ENCODE measurements at places on chromosomes 5 and 9.

DNA sequence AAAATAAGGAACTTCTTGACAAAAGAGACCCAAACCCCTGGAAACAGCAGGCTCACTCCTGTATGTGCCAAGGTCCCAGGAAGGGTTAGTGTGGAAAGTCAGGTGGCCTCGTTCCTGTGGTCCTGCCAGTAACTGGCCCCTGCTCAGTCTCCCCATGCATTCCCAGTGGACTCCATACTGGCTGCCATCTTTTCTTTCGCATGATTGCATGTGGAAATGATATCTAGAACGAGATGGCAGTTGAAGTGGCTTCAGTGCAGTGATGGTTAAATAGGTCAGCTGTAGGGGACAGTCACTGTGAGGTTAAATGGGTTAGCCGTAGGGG lies 30.4 kb downstream of the AHRR start:
- DNase-seq, result no peak

DNA sequence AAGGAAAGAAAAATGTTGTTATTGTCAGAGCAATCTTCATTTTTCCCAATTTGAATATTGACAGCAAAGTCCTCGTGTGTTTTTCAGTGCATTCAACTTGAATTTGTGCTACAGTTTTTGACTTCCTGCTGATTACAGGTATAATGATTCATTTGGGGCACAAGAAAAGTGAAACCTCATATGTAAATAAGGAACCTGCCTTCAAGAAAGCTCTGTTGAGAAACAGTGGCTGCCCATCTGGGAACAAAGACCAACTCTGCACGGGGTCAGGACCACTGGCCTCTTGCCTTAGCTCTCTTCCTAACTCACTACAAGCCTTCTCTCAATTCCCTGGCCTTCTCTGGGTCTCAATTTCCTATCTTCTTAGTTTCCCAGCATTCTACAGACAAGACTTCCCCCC lies 21.0 kb downstream of the TIMD4 start:
- no peak for DNase-seq

DNA sequence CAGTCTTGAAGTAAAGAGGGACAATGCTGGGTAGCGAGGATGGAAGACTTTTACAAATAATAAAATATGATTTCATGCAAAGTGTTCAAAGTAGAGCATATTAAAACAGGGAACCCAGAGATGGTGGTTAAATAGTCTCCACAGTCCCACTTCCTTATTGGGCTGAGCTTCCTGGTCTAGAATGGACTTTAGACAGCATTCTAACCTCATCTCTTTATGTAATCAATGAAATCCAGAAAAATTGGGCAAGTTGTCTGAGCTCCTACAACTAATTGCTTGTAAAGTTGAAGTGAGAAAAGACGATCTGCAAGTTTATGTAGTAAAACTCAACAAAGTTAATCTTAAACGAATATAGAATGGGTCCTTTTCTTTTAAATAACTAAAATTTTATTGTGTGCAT lies 328.9 kb downstream of the PJA2 start:
- DNase-seq, result no peak

GRCh38 chr5:173718469-173718868 lies 102.0 kb upstream of the BOD1 start:
- DNase-seq, result no peak

GRCh38 chr9:127396808-127397645 lies at the start of gene SLC2A8:
SLC2A8 (plus strand) TSS chr9:127397169; CDS start chr9:127397231, 62 bp downstream.
- DNase-seq, result peak; percentile 99

DNA sequence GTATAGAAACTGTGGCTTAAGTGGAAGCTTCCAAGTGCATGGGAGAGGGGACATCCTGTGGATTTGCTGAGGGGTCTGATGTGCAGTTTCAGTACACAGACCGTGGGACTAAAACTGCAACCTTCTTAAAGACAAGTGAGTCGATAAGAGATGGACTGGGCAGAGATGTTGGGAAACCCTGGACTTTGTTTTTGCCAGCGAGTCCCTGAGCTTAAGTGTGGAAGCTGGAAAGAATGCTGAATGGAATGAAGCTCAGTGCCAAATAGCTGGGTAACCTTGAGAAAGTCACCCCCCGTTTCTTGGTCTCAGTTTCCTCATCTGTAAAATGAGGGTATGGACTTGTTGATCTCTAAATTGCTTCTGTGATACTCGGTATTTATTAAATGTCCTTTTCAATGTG lies 37.3 kb upstream of the KLF9 start:
- DNase-seq, result no peak

GRCh38 chr5:1075555-1075881 lies 36.3 kb downstream of the SLC12A7 start:
- DNase-seq, result no peak

DNA sequence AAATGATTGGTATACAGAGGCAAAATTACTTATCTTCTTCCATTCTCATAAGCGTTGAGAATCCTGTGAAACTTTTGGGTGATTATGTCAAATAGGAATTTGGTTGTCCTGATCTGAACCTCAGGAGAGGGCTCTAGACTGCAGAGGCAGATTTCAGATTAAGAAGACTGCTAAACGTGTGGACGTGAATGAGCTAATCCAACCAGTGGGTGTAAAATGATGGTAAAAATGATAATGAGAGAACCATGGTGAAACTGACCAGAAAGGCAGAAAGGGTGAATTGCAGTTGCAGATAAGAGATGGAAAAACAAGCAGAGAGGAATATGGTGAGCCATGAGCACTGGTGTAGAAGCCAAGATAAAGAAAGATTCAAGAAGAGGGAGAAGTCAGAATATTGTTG lies 1200.2 kb upstream of the CDH6 start:
- no peak for DNase-seq

DNA sequence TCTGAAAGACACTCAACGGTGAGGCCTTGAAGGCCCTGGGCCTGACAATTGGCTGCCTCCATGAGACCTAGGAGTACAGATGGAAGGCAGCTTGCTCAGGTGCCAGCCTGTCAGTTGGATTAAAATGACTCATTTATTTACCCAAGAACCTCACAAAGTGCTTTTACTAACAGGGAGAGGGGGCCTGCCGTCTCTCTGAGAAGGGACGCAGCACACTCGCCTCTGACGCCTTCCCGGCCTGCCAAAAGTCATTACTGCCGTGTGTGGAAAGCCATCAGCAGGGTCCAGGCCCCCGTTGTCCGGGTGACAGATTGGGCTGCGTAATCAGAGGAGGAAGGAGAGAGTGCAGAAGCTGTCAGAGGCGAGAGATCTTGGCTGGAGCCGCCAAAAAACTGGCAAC lies 32.4 kb downstream of the DDX31 start:
- DNase-seq, result no peak

DNA sequence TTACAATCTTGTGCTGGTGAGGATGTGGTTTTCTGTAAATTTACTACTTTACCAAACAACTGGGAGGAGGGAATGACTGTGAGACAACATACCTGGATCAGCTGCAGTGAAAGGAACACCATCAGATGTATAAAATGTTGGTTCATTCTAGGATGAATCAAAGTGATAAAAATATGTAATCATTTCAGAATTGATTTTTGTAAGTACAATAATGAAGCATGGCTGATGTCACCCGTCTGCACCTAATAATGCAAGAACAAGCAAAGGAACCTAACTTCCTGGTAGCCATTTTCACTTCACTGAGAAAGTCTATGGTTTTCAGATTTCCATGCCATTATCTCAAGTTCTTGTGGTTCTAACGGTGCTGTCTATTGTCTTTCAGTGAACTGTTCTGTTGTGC lies 18.7 kb upstream of the C5orf34 start:
- no peak for DNase-seq

DNA sequence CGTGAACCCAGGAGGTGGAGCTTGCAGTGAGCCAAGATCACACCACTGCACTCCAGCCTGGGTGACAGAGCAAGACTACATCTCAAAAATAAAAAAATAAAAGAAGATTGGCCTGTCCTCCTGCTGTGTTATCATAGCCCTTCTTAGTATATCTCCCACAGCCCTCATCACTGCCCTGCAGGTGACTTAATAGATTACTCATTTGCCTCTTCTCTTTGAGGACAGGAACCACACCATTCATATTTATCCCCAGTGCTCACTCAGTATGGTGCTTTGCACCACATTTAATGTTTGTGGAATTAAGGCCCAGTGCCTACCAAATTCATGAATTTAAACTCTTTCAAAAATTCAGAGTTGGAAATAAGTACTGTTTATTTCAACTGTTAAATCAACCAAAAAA lies 10.3 kb downstream of the IDNK start:
- no peak for DNase-seq

DNA sequence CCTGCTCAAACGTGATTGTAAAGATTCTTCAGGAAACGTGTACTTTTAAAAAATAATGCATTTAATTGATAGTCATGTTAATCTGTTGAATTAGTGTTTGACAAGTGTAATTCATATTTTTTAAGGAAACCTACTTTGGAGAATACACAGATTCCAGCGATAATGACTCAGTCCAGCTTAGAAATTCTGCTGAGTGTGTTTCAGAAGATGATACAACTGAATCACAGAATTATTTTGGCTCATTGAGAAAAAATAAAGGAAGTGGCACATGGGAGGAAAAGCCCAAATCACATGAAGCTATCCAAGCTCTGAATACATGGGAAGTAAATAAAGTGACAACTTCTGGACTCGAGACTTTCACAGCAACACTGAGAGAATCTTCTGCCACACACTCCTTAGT lies 37.8 kb downstream of the ICE1 start:
- no peak for DNase-seq

GRCh38 chr5:117681431-117682254 lies 1107.0 kb upstream of the SEMA6A start:
- no peak for DNase-seq

DNA sequence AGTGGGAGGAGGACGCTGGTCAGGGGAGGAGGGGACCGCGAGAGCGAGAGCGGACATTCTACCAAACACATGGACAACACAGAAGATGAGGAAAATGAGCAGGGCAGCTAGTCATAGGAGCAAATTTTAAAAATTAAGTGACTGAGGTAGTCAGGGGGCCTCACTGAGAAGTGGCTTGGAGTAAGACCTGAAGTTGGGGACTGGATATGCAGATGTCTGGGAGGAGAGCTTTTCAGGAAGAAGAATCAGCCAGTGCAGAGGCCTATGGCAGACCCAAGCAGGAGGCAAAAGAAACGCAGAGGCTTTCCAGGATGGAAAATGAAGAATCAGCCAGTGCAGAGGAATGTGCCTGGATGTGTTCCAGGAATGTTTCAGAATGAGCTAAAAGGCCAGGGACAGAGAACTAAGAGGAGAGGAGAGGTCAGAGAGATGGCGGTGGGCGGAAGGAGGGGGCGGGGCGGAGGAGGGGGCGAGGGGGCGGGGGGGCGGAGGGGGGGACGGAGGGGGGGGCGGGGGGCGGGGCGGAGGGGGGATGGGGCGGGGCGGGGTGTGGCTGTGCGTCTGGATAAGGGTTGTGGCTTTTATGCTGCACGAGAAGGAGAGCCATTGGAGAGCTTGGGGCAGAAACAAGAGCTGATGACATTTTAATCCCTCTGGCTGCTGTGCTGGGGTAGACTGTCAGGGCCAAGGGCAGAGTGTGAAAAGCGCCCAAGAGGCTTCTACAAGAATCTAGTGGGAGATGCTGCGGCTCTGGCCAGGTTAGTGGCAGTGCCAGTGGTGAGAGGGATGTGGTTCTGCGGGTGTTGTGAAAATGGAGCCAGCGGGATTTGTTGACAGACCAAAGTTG lies 129.6 kb downstream of the KCNIP1 start:
- DNase-seq, result peak; percentile 75

DNA sequence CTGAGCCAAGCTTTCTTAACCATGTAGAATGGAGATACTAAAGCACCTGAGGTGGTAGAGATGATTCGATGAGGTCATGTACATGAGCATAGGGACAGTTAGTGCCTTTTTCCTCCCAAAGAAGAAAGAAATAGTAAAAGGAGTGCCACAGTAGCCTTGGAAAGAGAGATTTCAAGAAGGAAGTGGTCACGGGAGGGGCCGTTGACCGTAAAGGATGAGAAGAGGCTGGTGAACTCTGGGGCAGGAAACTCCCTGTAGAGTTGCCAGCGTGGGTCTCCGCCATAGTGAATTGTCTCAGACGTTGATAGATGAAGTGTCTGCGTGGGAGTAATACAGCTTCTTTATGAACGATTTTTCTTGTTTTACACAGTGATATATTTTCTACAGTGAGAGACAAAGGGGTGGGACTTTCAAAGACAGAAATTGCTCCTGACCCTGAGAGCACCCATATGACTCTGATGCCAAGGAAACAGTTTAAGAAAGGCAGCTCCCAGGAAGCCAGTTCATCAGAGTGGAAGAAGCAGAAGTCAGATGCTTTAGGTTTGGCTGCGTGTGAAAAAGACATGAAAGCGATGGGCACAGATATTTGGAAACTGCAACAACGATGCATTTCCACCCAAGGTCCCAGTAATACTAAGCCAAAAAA lies 41.3 kb downstream of the UGCG start:
- peak; percentile 40 for DNase-seq

DNA sequence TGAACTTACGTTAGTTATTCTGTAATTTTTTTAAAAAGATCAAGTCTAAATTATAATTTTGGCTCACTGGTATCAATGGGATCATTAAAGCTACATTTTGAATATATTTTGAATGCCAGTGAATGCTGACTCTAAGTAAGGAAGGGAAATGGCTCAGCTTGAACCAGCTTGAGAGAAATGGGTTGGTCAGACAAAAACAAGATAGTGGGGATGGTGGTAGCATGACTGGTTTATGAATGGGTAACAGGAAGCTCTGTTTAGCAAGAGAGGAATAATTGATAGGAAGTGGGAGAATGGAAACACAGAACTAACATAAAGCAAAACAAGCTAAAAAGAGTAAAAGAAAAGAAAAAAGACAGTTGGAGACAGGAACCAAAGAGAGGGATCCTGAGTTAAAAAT lies 220.2 kb downstream of the ADAMTS6 start:
- no peak for DNase-seq

DNA sequence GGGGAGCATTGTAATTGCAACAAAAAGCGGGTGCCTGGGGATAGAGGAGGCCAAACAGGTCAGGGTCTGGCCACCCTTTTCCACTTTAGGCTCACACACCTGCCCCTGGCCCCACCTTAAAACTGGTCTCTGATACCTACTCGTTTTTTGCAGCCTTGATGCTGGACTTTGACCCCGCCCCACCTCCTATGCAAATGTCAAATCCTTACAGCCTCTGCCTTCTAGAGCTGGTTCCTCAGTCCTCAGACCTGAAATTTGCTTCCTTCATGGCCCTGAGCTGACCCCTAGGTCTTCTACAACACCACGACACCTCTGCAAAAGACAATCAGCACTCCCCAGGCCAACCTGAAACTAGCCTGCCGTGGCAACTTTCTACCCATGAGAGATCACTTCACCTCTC lies 37.7 kb downstream of the SMIM23 start:
- no peak for DNase-seq
